T-helper 17 cell (primary cell): ENCODE measurements at places on chromosomes 2 and 18. TPM values are rescaled to one million over a fixed set of nuclear protein-coding genes. Genes with fewer than 3 reads are reported as not detected.

DNA sequence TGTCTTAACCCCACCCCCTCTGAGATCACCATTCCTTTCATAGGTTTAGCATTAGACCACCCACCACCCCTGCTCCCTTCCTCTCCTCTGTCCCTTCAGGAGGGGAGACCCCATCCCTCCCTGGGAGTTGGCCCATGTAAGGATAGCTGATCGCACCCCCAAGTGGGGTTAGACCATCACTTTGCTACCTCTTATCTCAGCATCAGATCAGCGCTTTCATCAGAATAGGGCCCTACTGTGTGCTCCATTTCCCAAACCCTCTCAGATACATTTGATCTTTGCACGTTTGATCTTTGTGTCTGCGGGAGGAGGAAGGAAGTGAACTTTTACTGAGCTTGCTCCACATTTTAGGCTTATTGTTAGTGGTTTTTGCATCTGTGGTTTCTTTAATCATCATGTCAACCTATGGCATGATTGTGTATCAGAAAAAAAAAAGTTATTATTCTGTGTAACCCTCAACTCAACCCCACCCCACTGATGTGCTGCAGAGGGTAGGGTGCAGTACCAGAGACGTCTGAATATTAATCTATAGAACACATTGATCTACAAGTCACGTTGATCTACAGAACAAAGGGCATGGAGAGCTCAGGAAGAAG is 81.2 kb downstream of the PDCL3 start:
- peak overlapping the region; percentile 90 for H3K4me3 ChIP-seq
- H3K4me1 ChIP-seq: peaks cover 39% of the 10 kb centered on the region
- H3K27me3 ChIP-seq: no peaks in the 10 kb centered on the region
- H3K27ac ChIP-seq: peak overlapping the region; percentile 89

- no peak overlapping the region for H3K4me3 ChIP-seq
- H3K27ac ChIP-seq: peak overlapping the region; percentile 100
- H3K27me3 ChIP-seq: no peaks in the 10 kb centered on the region
- H3K36me3 ChIP-seq: peaks cover 2% of the 10 kb centered on the region
- no peak for DNase-seq
Observed at GRCh38 chr2:8469709-8470493, 212.0 kb upstream of the ID2 start.

DNA sequence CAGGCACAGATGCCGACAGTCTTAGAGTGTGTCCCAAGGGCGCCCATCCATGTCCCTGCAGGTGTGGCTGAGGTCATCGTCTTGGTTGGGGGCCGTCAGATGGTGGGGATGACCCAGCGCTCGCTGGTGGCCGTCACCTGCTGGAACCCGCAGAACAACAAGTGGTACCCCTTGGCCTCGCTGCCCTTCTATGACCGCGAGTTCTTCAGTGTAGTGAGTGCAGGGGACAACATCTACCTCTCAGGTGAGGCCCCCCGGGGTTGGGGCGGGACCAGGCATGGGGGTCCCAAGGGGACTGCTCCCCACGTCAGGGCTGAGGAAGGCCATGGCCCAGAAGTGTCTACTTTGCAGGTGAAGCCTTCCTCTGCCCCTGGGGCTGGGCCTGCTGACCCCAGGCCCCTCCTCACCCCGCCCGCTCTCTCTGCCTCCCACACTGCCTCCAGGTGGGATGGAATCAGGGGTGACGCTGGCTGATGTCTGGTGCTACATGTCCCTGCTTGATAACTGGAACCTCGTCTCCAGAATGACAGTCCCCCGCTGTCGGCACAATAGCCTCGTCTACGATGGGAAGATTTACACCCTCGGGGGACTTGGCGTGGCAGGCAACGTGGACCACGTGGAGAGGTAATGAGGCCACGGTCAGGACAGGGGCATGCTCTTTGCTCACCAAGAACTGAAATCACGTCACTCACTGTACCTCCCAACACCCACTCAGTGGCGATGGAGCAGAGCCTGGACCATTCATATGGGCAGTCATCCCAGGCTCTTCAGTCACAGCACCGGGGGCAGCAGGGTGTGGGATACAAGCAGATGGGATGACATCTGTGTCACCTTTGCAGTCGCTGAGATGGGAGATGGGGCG is 230.8 kb downstream of the ATAD2B start:
- no peak overlapping the region for H3K27ac ChIP-seq
- no peak for DNase-seq
- H3K4me3 ChIP-seq: no peak overlapping the region
- peaks cover 3% of the 10 kb centered on the region for H3K36me3 ChIP-seq

DNA sequence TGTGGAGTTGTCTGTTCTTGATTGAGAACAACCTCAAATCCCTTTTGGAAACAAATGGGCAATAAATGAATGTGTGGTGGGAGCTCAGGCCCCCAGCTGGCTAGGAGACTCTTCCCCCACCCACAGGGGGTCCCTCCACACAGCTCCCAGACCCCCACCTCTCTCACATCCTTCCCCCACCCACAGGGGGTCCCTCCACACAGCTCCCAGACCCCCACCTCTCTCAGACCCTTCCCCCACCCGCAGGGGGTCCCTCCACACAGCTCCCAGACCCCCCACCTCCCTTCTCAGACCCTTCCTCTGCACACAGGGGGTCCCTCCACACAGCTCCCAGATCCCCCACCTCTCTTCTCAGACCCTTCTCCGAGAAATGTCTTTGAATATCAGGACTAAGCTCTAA is 79.0 kb upstream of the CTDP1 start:
- no peaks in the 10 kb centered on the region for H3K36me3 ChIP-seq
- H3K4me1 ChIP-seq: peaks cover 5% of the 10 kb centered on the region
- DNase-seq: no peak
- peaks cover 29% of the 10 kb centered on the region for H3K27me3 ChIP-seq

SERPINB3 gene
- not detected for total RNA-seq

DAPL1 gene
- not detected for total RNA-seq

GDF7 gene
- total RNA-seq: 0.72 TPM

GRCh38 chr2:176652300-176653182 is 383.3 kb downstream of the MTX2 start:
- H3K27me3 ChIP-seq: peaks cover 67% of the 10 kb centered on the region
- peaks cover 5% of the 10 kb centered on the region for H3K4me1 ChIP-seq
- no peak overlapping the region for H3K4me3 ChIP-seq
- no peak overlapping the region for H3K27ac ChIP-seq
- no peak for DNase-seq

DNA sequence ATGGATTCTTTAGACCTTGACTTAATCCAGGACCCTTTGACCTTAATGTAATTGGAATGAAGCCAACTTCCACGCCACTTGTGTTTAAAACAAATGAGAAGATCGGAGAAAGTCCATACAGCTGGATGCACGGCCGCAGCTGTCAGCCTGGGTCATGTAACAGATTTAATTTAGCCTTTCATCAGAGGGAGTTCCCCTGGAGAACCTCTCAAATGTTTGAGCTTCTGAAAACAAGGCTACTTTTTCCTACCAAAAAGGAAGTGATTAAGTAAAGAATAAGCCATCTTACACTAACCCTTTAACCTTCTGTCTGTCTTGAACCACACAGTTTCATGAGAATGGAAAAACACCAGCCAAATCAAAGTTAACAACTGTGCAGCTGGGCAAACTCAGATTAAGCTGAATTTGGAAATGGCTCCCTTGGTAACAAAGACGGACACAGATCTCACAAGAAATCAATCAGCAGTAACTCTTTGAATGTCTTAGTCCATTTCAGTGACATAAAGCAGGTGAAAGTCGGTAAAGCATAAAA is 103.6 kb downstream of the DOCK10 start:
- peaks cover 56% of the 10 kb centered on the region for H3K4me1 ChIP-seq
- peak overlapping the region; percentile 95 for H3K27ac ChIP-seq
- no peak for DNase-seq
- no peaks in the 10 kb centered on the region for H3K27me3 ChIP-seq

PLB1 gene
- 2.2 TPM for total RNA-seq

DNA sequence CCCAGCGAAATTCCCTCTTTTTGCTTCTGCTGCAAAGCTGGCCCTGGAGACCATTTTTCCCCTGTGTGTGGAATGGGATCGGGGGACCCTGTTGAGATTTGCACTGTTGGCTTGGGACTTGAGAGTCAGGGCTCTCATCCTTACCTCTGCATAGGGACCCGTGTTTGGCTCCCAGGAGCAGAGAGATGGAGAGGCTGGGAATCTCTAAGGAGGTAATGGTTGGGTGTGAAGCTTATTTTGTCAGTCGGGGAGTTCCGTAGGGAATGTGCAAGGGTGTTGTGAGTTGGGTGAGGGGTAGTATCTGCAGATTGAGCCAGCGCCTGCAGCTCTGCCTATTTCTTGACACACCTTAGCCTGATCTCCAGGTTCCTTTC is 4.5 kb downstream of the GATA6 start:
- H3K4me3 ChIP-seq: no peak overlapping the region
- peaks cover 6% of the 10 kb centered on the region for H3K4me1 ChIP-seq
- DNase-seq: no peak
- no peak overlapping the region for H3K27ac ChIP-seq

KRTCAP3 gene
- 13.6 TPM for total RNA-seq

CDCA7 gene
- 3.1 TPM for total RNA-seq

GAL3ST2 gene
- 2.2 TPM for total RNA-seq

SPC25 gene
- not detected for total RNA-seq

- no peaks in the 10 kb centered on the region for H3K36me3 ChIP-seq
- peaks cover 10% of the 10 kb centered on the region for H3K4me1 ChIP-seq
- no peak for DNase-seq
- no peak overlapping the region for H3K4me3 ChIP-seq
- H3K27ac ChIP-seq: no peak overlapping the region
- peaks cover 10% of the 10 kb centered on the region for H3K27me3 ChIP-seq
Observed at GRCh38 chr2:100135415-100135814, 7.0 kb downstream of the AFF3 start.

DNA sequence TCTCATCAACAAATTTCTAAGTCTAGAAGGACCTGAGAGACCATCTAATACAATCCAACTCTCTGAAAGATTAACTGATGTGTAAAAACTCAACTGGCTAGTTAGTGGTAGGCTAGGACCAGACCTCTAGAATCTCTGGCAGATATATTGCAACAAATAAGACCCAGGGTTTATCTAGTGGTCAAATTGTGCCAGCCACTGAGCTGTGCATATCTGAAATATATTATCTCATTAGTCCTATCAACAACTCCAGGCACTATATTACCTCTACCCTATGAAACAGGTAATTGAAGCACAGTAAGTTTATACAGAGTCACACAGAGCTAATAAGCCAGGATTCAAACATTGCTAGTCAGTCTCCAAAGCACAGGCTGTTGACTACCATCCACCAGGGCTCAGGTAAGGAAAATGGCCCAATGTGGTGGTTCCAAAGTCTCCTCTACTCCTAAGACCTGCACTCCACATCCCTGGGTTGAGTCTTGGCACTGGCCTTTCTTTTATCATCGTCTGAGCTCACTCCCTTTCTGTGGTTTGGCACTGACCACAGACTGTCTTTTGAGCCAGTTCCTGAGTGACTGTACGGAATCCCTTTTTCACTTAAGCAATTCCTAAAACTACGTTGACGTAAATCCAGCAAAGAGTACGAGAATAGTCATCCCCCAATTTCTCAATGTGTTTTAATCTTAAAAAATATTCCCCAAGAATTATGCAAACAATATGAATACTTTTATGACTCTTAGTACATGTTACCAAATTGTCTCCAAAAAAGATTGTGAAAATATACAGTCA is 11.9 kb upstream of the PID1 start:
- DNase-seq: no peak
- H3K36me3 ChIP-seq: no peaks in the 10 kb centered on the region
- no peak overlapping the region for H3K4me3 ChIP-seq

- no peaks in the 10 kb centered on the region for H3K36me3 ChIP-seq
- no peak for DNase-seq
- H3K27ac ChIP-seq: no peak overlapping the region
- no peaks in the 10 kb centered on the region for H3K4me1 ChIP-seq
- H3K27me3 ChIP-seq: no peaks in the 10 kb centered on the region
Observed at GRCh38 chr18:42675810-42676209, 439.7 kb downstream of the RIT2 start.

- no peaks in the 10 kb centered on the region for H3K36me3 ChIP-seq
- no peak for DNase-seq
- H3K4me1 ChIP-seq: no peaks in the 10 kb centered on the region
- H3K4me3 ChIP-seq: no peak overlapping the region
- H3K27ac ChIP-seq: no peak overlapping the region
Observed at GRCh38 chr2:177545981-177546585, 153.5 kb downstream of the AGPS start.

ASB18 gene
- not detected for total RNA-seq
